Activated T-cell treated with anti-CD3 and anti-CD28 coated beads for 48 hours (primary cell): ENCODE measurements at places on chromosomes 3 and 15.

DNA sequence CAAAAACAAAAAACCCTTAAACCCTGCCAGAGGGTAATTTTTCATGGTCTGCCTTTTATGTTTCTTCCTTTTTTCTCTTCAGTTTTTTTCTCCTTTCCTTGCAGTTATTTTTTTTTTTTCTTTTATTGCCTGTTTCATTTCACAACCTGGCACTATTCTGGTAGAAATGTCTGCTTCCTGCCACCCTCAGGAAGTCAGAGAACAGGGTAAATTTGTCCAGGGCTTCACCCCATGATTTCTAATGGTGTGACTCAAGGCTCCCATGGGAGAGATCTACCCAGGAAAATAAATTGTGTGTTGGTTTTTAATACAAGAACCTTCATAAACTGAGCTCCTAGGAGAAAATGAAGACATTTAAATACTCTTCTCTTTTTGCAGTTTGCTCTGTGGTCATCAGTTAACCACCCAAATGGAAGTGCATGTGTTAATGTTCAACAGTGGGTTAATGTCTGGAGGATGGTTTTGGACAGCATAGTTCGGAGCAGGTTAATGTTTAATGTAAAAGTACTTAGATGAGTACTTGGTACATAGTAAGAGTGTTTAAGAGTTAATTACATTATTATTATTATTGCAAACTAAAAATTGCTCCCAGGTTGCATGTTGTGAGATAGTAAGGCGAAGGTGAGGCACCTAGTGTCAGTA is 45.9 kb downstream of the CGNL1 start:
- DNase-seq = no peak

GRCh38 chr15:95168152-95168551 is 936.8 kb downstream of the MCTP2 start:
- no peak for DNase-seq

DNA sequence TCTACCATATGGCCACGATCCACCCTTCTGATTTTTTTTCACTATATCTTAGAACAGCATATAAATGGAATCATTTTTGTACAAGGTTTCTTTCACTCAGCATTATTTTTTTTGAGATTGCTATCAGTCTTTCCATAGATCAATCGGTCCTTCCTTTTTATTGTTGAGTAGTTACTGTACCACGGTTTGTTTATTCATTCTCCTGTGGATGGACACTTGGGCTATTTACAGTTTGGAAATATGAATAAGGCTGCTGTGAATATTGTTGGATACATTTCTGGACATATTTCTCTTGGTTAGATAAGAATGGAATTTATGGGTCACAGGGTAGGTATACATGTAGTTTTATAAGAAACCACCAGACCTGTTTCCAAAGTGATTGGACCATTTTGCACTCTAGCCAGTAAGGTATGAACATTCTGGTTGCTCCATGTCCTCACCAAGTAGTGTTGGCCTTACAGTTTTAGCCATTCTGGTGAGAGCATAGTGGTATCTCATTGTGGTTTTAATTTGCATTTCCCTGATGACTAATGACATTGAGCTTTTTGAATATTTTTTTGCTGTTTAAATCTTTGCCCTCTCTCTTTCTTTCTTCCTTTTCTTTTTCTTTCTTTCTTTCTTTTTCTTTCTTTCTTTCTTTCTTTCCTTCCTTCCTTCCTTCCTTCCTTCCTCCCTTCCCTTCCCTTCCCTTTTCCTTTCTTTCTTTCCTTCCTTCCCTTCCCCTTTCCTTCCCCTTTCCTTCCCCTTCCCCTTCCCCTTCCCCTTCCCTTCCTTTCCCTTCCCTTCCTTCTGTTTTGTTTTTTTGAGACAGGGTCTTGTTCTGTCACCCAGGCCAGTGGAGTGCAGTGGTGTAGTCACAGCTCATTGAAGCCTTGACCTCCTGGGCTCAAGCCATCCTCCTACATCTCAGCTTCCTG is 49.2 kb downstream of the LRRK1 start:
- no peak for DNase-seq

GRCh38 chr3:49351521-49352011 is 6.6 kb downstream of the GPX1 start:
- DNase-seq = no peak

- DNase-seq = no peak
These were observed 65.4 kb downstream of the OXSM start for GRCh38 chr3:25855266-25855784.
